ENCODE measurements at places on chromosomes 5 and 9.

- no peak for DNase-seq
These were observed 83.1 kb upstream of the RANBP3L start for GRCh38 chr5:36384845-36385244.

GRCh38 chr9:123425836-123426365 lies 69.9 kb downstream of the CRB2 start:
- DNase-seq, result no peak

- no peak for DNase-seq
These were observed 717.9 kb upstream of the WWC1 start for GRCh38 chr5:167573370-167574127.

DNA sequence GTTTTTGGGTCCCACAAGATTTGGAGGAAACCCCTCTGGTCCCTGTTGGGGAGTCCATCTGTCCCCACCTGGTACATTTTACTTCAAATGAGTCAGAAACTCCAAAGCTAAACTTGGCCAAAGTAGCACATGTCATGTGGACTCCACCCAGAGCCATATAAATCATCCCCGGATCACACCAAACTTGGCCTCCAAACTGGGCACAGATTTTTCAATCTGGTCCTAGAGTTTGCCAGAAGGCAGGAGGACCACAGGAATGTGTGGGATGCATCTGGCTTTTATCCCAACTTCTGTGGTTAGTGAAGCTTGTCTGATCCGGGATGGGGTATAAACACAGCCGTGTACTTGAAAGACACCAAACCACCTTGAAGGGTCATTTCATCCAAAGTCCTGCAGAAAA lies 66.3 kb downstream of the MAT2B start:
- DNase-seq, result no peak

DNA sequence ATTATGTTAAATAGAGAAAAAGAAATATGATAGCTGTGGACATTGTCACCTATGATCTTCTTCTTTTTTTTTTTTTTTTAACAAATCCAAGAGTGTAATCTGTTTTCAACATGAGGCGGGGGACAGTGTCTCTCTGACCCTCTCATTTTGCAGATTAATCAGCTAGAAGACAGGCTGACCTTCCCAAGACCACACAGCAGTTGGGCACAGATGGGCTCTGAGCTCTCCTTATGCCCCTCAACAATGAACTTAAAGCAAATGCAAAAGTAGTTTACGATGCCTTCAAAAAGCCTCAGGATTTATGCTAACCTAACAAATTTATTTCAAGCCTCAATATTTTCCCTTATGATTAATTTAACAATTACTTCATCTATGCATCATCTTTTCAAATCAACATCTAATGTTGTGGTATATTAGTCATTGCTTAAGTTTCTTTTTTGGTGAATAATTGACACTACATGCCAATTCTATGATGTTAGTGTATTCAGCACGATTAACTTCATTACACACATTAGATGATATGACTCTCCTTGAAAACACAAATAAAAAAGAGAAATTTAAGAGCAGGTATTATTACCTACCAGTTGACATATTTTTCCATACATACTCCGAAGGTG lies 7.4 kb downstream of the NFIL3 start:
- DNase-seq, result peak; percentile 66

DNA sequence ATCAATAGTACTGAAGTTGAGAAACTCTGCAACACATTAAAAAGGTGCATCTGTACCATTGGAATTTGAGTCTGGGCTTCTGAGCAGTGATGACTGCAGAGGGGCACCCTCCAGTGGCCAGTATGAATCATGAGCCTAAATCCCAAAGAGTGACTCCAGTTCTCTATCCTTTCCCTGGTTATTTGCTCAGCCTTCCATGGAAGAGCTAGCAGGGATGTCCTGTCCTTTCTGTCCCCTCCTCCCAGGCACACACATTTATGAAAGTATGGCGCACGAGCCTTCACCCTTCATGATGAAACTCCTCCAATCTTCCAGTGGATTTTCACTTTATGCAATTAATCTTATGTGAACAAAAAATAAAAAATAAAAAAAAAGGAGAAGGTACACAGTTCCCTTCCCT lies 81.0 kb downstream of the ESM1 start:
- no peak for DNase-seq

GRCh38 chr9:108316066-108316465 lies 539.7 kb downstream of the ACTL7B start:
- no peak for DNase-seq

DNA sequence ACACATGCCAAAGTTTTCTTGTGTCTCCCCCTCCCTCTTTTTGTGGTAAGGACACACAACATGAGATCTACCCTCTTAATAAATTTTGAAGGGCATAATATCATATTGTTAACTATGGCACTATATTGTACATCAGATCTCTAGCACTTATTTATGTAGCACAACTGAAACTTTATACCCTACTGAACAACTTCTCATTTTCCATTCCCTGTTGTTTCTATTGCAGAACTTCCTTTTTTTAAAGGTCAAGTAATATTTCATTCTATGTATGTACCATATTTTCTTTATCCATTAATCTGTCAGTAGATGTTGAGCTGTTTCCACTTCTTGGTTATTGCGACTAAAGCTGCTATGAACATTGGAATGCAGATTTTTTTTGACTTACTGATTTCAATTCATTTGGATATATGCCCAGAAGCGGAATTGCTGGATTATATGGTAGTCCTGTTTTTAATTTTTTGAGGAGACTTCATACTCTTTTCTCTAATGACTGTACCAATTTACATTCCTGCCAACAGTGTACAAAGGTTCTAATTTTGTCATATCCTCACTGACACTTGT lies 305.3 kb downstream of the PRR16 start:
- DNase-seq, result peak; percentile 11

GRCh38 chr5:157648275-157648990 lies 3.8 kb downstream of the SOX30 start:
- DNase-seq, result no peak

DNA sequence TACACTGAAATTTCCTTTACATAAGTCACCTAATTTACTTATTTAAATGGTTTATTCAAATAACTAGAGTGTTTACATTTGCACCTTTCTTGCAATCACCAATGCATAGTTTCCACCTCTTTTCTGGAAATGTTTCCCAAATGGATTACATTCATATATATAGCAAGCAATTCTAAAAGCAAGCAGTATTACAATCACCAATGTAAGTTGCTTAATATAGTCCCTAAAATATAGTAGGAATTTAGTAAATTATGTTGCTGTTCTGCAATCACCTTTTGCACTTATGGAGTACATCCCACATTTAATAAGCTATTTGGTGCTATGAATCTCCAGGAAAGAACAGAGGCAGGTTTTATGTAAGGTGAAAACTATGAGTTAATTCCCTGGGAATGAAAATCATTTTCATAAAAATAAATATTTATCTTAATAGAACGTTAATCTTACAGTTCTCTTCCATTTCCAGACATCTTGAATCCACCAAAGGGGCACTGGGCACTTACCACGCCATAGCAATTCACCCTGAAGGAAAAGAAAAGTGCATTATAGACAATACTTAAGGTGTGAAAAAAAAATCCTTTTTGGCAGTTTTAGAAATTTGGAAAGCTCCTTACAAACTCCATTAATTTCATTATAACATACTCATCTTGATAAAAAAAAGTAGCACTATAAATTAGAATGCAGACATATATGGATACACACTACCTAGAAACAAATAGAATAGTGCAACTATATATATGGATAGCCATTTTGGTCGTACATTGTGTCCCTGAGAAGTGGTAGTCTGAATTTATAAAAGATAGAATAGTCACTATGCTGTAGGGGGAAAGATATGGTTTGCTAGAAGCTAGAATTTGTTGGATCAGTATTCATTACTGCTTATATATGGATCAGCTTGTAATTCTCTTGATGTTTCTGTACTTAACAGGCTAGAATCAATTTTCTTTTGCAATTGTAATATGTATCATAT lies 47.1 kb downstream of the ALDH1A1 start:
- no peak for DNase-seq

DNA sequence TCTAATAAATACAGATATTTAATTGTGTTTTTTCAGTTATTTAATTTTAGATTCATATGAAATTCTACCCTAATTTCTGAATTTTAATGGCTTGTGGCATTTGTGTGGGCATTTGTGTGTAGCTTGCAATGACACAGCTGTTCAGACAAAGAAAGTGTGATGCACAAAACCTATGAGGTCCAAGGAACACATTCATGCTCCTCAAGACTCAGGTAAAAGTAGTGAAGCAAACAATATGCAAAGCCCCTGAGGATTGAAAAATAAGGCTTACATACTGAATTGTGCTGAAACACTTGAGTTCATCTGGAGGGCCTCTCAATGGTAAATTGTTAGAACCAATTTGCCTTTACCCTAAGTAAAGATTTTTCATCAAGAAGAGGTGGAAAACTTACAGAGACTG lies 28.1 kb downstream of the IL7R start:
- DNase-seq, result no peak

- DNase-seq, result no peak
These were observed 6.7 kb downstream of the CORO2A start for GRCh38 chr9:98185611-98186171.

DNA sequence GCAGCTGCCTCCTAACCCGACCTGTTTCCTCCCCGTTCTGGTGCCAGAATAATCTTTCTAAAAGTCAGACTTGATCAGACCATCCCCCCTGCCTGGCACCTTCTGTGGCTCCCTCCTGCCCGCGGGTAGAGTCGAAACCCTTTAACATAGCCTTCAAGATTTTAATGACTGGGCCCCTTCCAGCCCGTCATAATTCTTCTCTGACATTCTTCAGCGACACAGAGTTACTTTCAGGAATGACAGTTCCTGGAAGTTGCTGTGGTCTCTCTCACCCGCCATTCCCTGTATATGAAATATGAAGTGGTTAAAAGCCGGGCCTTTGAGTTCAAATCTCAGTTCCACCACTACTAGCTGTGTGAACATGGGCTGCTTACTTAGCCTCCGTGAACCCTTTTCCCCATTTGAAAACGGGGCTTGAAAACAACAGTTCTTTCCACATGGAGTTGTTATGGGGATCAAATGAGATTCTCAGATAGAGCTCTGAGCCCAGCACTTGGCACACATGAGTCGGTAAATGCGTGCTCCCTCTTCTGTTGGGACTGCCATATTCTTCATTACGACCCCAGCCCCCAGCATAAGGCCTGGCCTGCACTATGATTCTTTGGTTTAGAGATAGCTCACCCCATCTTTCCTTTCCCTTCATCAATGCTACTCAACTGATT lies 737 bp downstream of the NANS start:
- no peak for DNase-seq

- peak; percentile 11 for DNase-seq
These were observed 531.1 kb downstream of the CETN3 start for GRCh38 chr5:89878140-89879132.

DNA sequence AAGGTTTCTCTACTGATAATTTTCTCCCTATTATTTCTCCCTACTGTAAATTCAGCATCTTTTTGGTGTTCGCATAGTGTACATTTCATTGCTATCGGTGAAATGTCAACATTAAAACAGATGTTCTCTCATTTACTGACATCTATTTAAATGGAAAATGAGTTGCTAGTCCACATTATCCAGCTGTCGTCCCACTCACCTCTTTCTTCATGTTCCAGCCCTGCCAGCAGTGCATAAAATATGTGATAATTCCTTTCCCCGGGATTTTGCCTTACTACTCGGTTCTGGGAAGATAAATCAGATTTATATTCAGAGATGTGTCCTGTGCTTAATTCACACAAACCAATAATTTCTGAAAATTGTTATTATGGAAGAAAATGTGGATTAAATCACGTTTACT lies 155.8 kb downstream of the MYO10 start:
- no peak for DNase-seq

- DNase-seq, result no peak
These were observed 1655.4 kb upstream of the NUDT12 start for GRCh38 chr5:105218018-105218417.

DNA sequence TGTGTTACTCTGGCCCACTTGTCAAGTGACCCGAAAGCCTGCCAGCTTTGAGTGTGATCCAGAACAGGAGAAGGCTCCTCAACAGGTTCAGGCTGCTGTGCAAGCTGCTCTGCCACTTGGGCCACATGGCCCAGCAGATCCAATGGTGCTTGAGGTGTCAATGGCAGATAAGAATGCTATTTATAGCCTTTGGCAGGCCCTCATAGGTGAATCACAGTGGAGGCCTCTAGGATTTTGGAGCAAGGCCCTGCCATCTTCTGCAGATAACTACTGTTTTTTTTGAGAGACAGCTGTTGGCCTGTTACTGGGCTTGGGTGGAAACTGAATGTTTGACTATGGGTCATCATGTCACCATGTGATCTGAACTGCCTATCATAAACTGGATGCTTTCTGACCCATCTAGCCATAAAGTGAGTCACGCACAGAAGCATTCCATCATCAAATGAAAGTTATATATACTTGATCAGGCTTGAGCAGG lies 180.8 kb downstream of the CARTPT start:
- no peak for DNase-seq

DNA sequence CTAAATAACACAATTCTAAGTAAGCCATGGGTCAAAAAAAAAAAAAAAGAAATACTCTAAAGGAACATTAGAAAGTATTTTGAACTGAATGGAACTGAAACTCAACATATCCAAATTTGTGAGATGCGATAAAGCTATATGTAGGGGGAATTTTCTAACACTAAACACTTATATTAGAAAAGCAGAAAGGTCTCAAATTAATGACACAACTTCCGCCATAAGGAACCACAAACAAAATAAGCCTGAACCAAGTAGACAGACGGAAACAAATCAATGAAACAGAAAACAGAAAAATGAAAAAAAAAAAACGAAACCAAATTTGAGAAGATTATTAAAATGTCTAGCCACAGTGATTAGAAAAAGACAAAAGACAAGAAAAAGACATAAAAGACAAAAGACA lies 39.9 kb downstream of the ADAMTS6 start:
- DNase-seq, result no peak

- no peak for DNase-seq
These were observed 5.8 kb downstream of the ADAMTS19 start for GRCh38 chr5:129465776-129466344.

DNA sequence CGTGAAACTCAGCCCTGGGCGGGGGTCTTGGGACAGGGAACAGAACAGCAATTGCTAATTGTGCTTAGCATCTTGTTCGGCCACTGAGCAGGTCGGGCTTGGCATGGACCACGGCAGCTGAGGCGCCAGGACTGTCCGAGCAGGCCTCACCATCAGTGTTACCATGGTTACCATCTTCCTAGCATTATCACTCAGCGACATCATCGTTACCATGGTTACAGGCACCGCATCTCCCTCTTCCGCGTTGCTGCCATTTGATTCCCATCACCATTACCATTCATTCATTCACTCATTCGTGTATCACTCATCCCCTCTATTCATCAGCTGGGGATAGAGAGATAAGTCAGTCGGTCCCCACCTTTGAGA lies 81.0 kb upstream of the ZBTB43 start:
- no peak for DNase-seq

- DNase-seq, result peak; percentile 13
These were observed 75.7 kb upstream of the GLIS3 start for GRCh38 chr9:4375424-4376200.

GRCh38 chr5:5209089-5209488 lies 69.0 kb downstream of the ADAMTS16 start:
- DNase-seq, result no peak

DNA sequence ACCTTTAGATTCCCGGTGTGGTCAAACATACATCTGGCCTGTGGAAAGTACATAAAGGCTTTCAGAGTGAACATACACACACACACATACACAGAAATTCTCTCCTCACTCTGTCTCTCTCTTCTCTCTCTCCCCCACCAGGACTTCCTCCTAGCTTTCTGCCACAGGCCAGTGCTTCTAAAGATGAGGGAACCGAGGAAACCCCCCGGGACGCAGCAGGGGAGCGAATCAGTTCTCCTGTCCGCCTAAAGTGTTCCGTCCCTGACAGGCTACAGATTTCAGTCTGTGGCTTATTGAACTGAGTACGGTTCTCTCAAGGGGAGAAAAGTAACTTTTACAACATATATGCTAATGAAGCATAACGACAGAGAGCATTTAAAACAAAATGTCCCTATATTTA lies 75.8 kb downstream of the MED27 start:
- peak; percentile 61 for DNase-seq

All from suppressor macrophage treated with lipopolysaccharide for 4 hours (primary cell).